ENCODE measurements at places on chromosomes 12 and 14.

GRCh38 chr14:90382491-90383125, 14.2 kb upstream of the CALM1 start:
- DNase-seq = peak; percentile 82

GRCh38 chr12:47813511-47814196, 6.0 kb downstream of the HDAC7 start:
- DNase-seq = no peak

DNA sequence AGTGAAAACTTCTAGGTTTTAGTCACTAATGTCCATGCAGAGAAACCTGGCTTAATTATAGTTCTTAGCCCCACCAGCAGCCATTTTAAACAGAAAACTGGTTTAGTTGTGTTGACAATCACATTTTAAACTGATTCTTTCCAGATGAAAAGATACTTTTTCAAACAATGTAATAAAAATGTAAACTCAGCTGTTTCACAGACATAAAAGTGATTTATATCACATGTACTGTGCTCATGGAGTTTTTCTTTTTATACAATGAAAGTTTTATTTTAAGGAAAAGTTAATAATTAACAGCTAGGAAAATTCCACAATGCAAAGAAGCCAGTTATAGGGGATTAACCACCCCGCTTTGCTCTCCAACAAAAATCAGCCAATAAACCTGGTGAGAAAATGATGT, 129.7 kb downstream of the PAX9 start:
- DNase-seq = no peak

- DNase-seq = no peak
These were observed 202.5 kb downstream of the KLHL28 start for GRCh38 chr14:44759277-44759676.

GRCh38 chr12:80472236-80472635, 28.2 kb downstream of the PTPRQ start:
- DNase-seq = no peak

GRCh38 chr14:89476354-89476896, 59.4 kb upstream of the FOXN3 start:
- DNase-seq = no peak

DNA sequence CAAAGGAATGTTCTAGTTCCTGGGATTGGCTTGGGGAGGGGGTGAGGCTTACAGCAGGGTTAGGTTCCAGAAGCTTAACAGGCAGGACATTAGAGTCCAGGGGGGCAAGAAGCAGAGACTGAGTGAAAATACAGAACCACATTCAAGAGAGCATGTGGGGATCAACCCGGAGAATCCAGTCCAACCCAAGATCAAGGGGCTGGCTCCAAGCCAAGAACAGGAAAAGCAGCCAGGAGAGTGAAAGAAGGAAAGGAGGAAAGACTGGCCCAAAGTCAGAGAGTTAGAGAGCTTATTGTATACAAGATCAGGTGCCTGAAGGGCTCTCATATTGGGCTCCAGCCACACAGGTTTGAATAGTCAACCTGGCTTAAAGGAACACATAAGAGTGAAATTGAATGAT, 190.3 kb upstream of the CDKN3 start:
- DNase-seq = no peak

GRCh38 chr14:93564918-93565317, 134.2 kb downstream of the UNC79 start:
- no peak for DNase-seq

- peak; percentile 44 for DNase-seq
These were observed 8.5 kb upstream of the MGAT4C start for GRCh38 chr12:86264451-86265328.

DNA sequence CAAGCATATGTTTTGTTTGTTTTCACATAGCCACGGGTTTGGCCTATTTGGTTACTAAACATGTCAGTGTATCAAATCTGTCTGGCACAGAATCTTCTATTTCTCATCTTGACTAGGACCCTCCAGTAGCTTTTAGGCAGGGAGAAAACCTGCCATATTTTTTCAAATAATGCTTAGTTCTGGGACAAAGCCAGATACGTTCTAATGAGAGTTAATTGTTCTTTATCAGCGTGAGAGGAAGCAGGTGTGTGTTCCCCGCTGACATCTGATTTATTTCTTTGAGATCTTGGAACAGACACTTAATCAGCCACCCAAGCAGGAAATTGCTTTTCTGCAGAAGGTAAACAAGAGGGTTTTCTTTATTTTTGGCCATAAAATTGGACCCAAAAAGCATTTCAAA, 54.8 kb downstream of the GOLGA5 start:
- DNase-seq = no peak

- DNase-seq = no peak
These were observed 53.5 kb downstream of the CKAP4 start for GRCh38 chr12:106194351-106194750.

DNA sequence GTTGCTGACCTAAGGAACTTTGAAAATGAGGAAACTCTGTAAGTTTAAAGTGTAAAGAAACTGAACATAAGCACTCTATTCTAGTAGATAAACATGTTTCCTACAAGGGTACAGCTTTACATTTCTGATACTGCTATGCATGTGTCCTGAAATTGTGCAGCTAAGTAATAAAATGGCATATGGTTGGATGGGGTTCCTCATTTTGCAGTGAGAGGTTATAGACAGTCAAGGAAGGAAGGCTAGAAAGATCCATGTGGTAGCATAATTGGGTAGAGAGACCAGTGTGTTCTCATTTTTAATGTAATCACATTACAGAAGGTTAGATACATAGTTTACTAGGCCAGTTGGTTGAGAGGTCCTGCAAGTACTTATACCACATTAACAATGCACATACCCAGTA, 477.0 kb downstream of the TMEM121 start:
- DNase-seq = no peak

DNA sequence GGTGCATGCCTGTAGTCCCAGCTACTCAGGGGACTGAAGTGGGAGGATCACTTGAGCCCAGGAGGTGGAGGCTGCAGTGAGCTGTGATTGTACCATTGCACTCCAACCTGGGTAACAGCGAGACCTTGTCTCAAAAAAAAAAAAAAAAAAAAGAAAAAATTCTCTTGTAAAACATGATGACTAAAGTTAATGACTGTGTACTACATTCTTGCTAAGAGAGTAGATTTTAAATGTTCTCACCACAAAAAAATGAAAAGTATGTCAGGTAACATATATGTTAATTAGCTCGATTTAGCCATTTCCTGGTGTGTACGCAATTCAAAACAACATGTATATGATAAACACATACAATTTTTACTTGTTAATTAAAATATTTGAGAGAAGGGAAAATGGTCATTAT, 480.7 kb upstream of the RGS6 start:
- no peak for DNase-seq

DNA sequence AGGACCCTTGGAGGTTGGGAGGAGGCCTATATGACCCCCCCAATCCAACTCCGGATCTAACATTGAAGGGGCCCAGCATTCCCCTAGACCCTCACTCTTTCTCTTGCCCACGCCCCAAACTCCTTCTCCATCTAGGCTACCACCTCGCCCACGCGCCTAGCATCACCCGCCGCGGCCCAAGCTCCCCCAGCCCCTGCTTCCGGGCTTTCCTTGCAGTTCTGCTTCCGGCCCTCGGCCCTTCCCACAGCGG, 445 bp downstream of the CERS5 start:
- no peak for DNase-seq

GRCh38 chr14:94143239-94143638, 13.8 kb upstream of the IFI27L2 start:
- DNase-seq = no peak

DNA sequence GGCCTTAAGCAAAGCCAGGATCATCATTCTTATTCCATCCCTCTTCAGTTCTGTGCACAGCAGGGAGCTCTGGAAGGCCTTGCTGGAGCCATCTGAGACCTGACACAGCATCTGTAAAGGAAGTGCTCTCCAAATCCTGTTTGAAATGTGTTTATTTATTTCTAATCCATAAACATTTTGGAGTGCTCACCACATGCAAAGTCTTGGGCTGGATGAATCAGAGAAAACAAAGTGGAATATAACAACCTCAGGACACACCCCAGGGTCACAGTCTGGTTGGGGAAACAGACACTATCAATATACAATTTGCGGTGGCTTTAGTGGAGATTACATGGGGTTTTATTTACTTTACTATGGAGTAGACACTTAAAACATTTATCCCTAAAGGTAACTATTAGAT, 54.3 kb downstream of the BMP4 start:
- DNase-seq = no peak

DNA sequence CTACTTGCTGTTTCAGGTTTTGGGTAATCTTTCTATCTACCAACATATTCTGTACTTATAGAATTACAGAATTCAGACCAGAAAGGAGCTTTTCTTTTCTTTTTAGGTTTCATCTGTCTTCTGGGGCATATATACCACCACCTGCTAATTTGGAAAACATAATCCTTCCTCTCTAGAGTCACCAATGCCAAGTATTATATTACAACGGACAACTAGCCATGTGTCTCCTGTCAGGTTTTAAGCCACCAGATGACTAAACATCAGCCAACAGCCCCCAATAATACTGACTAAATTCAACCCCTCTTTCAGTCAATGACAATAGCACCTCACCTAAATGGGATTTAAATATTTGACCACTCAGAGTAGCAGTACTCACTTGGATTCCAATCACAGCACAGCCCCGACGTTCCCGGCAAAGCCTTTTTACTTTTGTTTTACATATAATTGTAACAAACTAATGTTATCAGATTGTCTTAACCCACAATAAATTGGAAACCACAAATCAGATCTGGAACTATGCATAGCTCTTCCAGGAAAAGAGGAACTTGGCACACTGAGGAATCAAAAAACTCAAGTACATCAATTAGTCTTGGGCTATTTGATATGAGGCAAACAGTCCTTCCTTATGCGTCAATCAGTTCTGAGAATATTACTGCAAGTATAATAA, 13.5 kb downstream of the SLC11A2 start:
- DNase-seq = no peak

- DNase-seq = no peak
These were observed 98.2 kb upstream of the GSC start for GRCh38 chr14:94867946-94868771.

DNA sequence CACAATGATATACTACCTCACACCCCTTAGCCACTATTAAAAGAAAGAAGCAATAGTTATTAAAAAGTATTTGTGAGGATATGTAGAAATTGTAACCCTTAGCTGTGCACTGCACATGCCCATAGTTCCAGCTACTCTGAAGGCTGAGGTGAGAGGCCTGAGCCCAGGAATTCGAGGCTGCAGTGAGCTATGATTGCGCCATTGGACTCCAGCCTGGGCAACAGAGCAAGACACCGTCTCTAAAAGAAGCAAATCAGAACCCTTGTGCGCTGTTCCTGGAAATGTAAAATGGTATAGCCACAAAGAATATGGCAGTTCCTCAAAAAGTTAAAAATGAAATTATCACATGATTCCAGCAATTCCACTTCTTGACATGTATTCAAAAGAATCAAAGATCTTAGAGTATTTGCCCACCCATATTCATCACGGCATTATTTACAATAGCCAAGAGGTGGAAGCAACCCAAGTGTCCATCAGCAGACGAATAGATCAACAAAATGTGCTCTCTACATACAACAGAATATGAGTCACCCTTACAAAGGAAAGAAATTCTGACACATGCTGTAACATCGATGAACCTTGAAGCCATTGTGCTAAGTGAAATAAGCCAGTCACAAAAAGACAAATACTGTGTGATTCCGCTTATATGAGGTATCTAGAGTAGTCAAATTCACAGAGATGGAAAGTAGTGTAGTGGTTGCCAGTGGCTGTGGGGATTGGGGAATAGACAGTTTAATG, 23.7 kb upstream of the YLPM1 start:
- no peak for DNase-seq

GRCh38 chr14:91241863-91242262, 2.6 kb downstream of the GPR68 start:
- DNase-seq = no peak

DNA sequence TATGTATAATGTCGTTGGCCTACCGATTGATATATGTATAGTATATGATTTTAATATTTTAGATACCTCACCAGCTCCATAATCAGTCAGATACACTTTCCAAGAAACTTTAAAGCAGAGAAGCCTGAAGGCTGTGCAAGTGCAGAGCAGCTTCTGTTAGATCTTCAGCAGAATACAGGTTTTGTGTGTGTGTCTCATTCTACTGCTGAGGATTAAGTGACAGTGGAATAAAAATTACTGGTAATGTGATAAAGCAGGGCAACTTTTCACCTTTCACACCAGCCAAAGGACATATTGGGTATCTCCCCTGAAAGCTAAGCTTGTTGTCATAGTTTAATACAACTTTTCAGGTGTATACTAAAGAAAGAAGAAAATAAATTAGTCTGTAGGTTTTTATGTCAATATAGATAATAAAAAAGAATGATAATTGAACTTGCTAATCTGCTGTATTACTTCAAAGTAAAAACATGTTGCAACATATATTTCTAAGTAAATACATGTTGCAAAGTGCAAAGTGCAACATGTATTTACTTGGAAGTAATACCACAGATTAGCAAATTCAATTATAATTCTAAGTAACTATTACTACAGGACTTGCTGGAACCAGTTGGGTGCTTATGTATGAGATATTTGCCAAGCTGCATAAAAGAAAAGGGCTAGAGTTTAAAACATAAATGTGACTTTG, 128.3 kb downstream of the SLC16A7 start:
- no peak for DNase-seq

- DNase-seq = no peak
These were observed 568.7 kb downstream of the MED13L start for GRCh38 chr12:115708801-115709200.

DNA sequence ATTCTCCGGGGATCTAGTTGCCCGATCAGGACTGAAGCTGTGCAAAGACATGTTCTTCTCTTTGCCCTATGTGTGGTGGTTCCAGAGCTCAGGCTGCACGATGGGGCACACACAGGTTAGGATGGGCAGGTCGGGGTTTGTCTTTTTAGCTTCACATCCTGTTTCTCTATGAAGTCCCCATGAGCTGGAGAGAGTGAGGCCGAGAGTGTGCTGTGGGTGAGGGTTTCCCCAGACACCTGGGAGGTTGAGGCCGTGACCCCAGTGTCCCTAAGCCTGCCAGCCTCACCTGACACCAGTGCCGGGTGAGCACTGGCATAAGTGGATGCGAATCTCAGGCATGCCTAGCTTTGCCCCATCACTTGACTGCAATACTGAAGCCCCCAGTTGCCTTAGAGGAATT, 32.9 kb upstream of the IGF1 start:
- no peak for DNase-seq

- no peak for DNase-seq
These were observed 25.5 kb downstream of the ZC2HC1C start for GRCh38 chr14:75094896-75095295.

- no peak for DNase-seq
These were observed 502.3 kb downstream of the TMEM132D start for GRCh38 chr12:129401572-129401971.

DNA sequence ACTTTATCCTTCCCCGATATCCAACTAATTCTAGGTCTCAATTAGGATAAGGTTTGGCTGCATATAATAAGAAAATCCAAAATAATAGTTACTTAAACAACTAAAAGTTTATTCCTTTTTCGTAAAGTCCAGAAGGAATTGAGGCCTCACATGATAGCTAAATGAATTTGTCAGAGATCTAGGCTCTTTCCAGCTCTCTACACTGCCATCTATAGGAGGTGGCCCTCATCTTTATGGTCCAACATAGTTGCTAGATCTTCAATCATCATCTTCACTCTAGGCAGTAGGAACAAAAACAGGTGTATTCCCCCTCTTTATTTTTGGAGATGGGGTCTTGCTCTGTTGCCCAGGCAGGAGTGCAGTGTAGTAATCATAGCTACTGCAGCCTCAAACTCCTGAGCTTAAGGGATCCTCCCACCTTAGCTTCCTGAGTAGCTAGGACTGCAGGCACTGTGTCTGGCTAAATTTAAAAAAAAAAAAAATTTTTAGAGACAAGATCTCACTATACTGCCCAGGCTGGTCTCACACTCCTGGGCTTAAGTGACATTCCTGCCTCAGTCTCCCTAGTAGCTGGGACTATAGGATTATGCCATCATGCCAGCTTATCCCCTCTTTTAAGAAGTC, 46.5 kb upstream of the SAV1 start:
- DNase-seq = no peak
